Activated CD8-positive, alpha-beta memory T cell treated with anti-CD3 and anti-CD28 coated beads, Interleukin-2, amount 50 U/mL, for 4 hours (primary cell): ENCODE measurements at places on chromosomes 13 and 19.

DNA sequence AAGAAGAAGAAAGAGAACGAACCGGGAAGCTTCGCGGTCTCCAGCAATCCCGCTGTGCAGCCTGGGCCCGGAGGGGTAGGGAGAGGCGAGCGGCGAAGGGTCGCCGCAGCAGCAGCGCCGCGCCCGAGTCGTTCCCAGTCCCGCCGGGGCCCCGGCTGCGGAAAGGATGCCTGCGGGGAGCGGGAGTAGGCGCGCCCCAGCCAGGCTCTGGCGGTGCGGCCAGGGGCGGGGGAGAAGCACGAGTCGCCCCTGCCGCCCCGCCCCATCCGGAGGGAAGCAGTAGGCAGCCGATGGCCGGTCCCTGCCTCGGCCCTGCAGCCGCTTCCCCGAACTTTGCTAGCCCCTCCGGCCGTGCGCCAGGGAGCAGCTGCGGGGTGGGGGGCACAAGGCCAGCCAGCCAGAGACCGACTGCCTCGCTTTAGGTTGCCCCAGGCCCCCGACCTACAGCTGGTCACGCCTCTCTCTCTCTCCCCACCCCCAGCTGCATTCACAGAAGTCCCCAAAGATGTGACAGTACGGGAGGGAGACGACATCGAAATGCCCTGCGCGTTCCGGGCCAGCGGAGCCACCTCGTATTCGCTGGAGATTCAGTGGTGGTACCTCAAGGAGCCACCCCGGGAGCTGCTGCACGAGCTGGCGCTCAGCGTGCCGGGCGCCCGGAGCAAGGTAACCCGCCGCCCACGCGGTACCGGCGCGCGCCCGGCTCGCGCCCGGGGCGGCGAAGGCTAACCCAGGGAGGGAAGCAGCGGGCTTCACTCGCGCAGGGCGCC, 1.1 kb downstream of the VSTM2B start:
- DNase-seq, result no peak

GRCh38 chr13:44397766-44398223, 24.2 kb downstream of the SERP2 start:
- no peak for DNase-seq

DNA sequence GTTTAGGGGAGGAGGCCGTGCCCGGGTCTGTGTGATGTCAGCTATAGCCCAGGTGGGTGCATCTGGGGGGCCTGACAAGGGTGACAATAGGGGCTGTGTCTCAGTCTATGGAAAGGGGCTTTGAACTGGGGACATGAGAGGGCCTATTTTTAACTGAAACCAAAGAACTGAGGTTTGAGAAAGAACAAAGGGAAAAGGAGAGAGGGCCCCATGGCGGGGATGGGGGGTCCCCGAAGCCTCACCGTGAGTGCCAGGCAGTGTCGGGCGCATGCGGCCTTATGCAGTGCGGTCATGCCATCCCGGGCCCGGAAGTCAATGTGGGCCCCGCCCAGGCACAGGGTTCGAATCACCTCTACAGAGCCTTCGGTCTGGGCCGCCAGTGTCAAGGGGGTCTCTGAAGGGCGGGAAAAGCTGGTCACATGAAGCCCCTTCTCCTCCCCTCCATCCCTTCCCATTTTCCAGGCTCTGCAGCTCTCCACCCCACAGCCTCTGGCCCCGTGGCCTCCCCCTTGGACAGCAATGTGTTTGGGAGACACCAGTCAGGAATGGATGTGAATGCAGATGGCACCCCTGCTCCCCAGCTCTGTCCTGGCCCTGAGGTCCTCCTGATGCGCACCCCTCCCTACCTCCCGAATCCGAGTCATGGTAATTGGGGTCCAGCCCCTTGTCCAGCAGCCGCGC, 5.9 kb downstream of the SHANK1 start:
- no peak for DNase-seq

DNA sequence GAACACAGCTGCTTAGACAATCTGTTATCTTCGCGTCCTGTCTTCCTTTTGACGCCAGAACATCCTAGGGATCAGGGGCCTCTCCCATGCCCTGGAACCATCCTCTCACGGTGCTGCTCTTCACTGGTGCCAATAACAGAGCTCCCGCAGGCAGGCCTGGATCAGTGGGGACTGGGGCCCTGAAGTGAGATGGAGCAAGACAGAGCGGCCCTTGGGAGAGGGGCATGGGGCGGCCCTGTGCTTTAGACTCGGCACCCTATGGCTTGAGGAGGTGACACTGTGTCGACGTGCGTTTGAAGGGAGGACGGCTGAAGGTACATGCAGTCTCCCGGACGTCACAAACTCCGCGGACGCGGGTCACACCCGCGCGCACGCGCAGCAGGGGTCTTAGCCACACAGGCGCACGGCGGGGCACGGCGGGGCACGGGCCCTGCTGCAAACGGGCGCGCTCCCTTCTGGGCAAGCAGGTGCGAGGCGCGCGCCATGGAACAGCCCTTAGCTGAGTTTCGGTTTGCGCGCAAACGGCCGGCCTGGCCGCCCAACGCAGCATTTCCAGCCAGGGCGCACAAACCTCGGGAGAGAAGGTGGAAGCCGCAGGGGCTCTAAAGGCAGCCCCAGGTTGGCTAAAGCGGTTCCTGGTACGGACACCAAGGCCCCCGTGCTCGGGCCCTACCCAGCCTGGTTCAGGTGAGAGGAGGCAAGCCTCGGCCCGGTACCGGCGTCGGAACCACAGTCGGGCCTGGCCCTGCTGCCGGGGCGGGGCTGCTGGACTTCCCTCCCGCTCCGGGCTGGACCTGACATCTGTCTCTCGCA, 16.5 kb upstream of the RNF17 start:
- no peak for DNase-seq

GRCh38 chr13:76816394-76816793, 69.8 kb downstream of the KCTD12 start:
- no peak for DNase-seq

DNA sequence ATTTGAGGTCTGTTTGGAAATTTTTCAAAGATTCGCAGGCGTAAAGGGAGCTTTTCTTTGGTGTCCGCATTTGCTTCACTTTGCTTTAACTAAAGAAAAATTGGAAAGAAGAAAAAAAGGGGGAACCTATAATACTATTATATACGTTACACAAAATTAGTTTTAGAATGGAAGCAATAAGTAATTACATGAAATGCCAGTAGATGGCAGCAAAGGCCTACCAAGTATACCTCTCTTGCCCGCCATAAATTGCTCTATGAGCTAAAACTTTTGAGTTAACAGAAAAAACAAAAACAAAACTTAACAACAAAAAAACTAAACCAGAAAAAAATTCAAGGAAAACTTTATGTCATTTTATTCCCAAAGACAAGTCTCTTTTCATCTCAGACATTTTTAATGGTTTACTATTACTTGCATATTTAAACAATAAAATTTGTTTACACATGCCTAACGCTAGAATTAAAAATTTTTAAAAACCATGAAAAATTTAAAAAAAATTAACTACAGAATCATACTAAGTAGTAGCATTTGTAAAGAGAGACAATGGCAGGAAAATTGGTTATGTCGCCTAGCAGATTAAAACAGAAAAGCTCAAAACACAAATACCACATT, 271.4 kb downstream of the NALCN start:
- no peak for DNase-seq

DNA sequence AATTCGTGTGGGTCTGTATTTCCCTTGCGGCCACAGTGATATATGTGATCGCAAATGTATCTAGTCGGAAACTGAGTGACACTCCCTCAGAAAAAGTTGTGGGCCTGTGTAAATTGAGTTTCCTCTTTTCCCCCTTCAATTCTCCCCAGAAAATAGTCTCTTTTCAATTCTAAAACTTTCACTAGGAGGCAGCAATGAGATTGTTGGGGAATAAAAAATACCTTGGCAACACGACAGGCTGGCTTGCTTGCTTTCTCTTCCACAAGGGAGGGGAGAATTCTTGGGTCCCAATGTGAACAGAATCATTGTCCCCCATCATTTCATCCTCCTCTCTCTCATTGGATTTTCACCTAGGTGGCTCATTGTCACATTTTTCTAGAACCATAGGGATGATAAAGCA, 3.7 kb upstream of the SOX21 start:
- no peak for DNase-seq

DNA sequence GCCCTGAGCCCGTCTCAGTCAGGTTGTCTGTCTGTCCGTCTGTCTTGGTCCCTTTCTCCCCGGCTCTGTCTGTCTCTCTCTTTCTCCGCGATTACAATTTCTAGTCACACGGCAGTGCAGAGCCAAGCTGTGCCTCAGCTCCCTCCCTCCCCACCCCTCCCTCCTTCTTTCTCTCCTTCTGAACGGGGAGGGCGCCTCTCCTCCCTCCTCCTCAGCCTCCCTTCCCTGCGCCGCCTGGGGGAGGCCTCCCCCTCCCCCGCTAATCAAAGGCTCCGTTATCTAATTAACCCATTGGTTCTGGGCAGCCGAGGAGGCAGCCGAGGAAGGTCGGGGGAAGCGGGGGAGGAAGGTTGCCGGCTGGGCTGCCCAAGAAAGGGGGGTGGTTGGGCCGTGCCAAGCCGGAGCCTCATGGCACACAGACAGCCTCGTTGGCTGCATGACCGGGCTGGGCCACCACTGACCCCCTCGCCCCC, 16.5 kb downstream of the LRRC4B start:
- DNase-seq, result no peak

GRCh38 chr13:23081220-23081619, 99.6 kb upstream of the SGCG start:
- DNase-seq, result no peak

GRCh38 chr19:37928527-37929286, 21.7 kb downstream of the SIPA1L3 start:
- no peak for DNase-seq

GRCh38 chr19:49746206-49746958, 16.7 kb downstream of the TSKS start:
- DNase-seq, result peak; percentile 36

DNA sequence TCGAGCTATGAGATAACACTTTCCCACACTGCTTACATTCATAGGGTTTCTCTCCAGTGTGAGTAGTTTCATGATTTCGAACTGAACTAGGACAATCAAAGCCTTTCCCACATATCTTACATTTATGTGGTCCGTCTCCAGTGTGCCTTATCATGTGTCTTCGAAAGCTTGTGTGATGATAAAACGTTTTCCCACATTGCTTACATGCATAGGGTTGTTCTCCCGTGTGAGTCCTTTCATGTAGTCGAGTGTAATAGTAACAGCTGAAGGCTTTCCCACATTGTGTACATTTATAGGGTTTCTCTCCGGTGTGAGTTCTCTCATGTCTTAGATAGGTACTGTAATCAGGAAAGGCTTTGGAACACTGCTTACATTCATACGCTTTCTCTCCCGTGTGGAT, 16.3 kb downstream of the ZNF823 start:
- DNase-seq, result no peak
